ENCODE measurements at places on chromosomes 6 and 20.

DNA sequence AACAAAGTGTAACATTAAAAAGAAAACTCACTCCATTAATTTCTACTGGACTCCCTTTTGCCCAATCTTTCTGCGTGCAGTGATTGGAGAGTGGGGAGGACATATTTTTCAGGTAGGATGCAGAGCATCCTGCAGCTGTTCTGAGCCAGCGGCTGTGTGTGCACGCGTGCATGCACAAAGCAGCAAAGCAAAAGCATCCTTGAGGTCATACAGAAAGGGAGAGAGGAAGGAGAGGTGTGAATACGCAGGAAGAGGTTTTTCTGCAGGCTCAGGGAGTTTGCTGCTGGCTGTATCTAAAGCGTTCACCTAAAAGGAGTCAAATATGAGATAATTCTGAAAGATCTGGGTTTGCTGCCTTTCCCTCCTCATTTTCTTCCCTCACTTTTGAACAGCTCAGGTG, 108.4 kb downstream of the HUS1B start:
- no peak for DNase-seq

- no peak for DNase-seq
These were observed 59.0 kb upstream of the FAM184A start for GRCh38 chr6:119137194-119138072.

- DNase-seq, result no peak
These were observed 330.5 kb downstream of the TFAP2A start for GRCh38 chr6:10084111-10084986.

- no peak for DNase-seq
These were observed 57.5 kb downstream of the CYB5R4 start for GRCh38 chr6:83917001-83917400.

DNA sequence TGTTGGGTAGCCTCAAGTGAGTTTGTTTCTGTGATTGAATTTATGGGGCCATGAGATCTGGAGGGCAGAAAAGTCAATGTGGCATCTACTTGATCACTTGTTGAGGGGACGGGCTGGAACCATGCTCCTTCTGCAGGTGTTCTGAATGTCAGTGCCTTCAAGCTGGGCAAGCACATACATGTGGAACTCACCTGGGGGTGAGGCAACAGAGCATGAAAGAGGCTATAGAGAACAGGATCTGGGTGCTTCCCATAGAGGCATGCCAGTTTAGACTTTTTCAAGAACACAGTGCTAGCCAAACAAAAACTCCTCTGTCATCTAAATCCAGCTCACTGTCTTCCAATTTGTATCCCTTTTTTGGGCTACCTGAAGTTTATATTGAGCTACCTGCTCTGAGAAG, 77.8 kb upstream of the SLC35B3 start:
- no peak for DNase-seq

- DNase-seq, result no peak
These were observed 374.2 kb downstream of the ARHGAP18 start for GRCh38 chr6:129335792-129336191.

GRCh38 chr6:125746731-125747588, 2.5 kb upstream of the HEY2 start:
- DNase-seq, result no peak

DNA sequence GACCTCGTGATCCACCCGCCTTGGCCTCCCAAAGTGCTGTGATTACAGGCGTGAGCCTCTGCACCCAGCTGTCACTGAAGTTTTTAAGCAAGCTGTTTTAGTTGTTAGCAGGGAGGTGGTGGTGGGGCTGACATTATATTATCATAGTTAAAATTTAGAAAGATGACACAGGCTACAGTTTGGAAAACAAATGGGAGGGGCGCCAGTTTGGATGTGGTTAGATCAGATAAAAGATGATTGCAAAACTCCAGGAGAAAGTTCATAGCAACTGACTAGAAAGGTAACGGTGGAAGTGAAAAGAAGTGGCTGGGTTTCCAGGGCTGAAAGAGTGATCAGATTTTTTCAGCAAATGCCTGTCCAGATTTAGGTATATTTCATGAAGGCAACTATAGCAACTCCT, 311.9 kb upstream of the CITED2 start:
- DNase-seq, result no peak

- no peak for DNase-seq
These were observed 37.3 kb downstream of the TRAM2 start for GRCh38 chr6:52539607-52540006.

- no peak for DNase-seq
These were observed 5.2 kb downstream of the SRSF6 start for GRCh38 chr20:43462660-43463526.

GRCh38 chr6:132919045-132919860, 104.9 kb downstream of the RPS12 start:
- no peak for DNase-seq

DNA sequence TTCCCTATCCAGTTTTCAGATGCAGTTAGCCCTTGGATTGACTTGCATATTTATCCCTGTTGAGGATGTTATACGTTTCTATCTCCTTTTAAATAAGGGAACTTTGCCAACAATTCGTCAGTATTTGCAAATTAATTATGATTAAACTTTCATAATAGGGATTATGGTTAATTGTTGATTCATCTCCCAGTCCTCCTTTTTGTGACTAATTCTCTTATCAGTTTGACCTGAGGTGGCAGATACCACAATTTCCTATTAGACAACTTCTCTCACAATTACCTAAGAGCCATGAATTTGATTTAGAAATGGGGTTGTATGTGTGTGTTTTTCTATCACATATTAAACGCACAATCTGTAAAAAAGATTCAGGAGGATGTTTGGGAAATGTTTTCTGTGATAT, 172.9 kb downstream of the LAMA2 start:
- no peak for DNase-seq

DNA sequence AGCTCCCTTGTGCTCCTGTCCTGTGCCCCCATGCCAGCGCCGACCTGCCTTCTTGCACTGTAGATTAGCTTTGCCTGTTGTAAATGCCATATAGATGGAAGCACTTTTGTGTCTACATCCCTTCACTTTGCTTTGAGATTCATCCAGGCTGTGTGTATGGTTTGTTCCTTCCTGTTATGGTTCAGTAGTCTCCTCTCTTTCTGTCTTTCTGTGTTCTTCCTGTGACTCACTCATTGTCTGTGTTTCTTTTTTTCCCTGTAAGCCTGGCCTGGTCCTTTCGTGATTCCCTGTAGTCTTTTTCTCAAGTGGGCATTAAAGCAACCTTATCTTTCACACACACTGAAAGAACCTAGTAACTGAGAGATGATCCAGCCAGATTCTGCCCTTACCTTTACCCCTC, 66.6 kb downstream of the JARID2 start:
- DNase-seq, result no peak

DNA sequence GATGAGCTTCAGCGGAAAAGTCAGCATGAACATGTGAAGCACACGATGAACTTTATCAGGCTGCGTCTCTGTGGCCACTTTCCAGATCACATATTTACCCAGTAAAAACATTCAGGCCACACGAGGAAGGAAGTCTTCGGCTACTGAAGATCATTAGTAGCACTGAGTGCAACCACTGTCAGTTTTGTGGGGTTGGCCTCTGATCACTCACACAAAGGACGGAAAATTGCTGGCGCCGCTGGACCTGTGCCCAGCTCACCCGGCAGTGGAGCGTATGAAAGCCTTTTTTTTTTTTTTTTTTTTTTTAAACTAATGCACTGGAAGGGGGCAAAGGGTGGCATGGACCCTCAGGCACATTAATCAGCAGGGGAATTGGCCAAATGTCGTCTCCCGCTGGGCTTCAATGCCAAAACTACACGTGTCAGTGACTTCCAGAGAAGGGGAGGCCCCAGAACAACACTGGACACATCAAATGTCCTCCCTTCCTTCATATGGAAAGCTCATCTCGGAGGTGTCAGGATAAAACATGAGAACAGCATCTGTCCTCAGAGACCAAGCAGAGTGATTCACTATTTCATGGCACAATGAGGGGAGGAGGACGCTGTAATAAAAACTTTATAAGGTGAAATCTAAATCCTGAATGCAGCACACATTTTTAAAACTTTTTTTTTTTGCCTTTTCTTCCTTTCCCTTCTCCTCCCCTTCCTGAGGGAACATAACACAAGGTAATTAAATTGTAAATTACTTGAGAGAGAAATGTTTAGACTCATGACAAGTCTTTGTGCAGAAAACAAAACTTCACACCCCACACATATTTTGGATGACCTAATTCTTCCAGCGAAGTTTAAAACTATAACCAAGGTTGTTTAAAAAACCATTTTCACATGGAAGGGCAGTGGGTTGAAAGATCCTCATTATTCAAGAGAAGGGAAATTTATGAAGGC, 223.4 kb downstream of the FOXC1 start:
- DNase-seq, result no peak

- DNase-seq, result no peak
These were observed 768 bp upstream of the FYN start for GRCh38 chr6:111874025-111874415.
